ENCODE measurements at places on chromosomes 6 and 20.

DNA sequence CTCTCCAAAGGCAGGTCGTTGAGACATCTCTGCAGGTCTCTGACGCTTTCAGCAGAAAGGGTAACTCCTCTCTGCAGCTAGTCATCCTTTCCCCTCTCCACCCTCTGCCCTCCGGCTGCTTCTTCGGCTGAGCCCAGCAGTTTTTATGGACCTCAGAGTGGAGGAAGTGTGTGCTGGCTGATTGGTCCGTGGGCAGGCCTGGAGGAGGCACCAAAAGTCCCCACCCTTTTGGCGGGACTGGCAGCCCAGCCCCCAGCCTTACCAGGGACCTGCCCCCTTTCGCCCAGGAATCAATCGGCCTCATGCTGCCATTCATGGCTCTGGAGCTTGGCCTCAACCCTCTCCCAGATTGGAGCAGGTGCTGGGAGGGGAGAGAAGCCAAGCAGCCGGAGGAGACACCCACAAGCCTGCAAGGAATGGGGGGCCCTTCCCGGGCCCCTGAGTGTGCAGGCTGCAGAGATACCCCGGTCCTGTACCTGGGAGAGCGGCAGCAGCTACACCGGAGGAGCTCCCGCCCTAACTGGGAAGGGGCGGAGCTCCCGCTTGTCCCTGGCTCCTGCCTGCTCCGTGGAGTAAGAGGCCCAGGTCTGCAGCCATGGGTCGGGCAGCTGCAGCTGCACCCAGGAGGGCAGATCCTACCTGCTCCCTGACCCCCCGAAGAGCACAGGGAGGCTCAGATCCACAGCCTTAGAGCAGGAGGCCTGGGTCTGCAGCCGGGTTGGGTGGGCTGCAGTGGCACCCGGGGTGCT lies 170.3 kb upstream of the SOX4 start:
- no peak for DNase-seq

- DNase-seq, result no peak
Measured at GRCh38 chr6:138222901-138223546, 4.7 kb upstream of the PBOV1 start.

DNA sequence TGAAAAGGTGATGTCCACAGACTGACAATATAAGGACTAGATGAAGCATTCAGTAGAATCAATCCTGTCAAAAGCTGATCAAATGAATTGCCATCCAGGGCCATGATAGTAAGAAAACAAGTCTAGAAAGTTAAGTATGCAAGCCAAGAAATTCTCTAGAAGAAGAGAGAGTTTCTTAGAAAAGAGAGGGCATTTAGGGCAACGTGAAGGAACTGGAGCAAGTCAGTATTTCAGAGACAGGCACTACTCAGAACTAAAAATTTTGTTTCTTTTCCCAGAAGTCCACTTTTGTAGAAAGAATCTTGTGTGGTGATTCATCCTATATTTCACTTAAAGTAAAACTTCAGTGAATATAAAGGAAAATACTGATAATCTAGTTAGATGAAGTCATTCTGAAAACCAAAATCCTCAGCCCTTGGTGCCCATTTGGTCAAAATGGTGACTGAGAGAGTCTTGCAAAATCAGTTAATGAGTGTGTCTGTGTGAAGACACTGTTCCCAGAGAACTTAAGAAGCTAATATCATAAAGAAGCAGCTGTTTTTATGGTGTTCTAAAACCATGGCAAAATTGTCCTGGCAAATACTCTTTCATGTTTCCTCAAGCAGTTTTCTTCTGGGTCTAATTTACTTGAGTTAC lies 82.2 kb downstream of the COL19A1 start:
- DNase-seq, result no peak

DNA sequence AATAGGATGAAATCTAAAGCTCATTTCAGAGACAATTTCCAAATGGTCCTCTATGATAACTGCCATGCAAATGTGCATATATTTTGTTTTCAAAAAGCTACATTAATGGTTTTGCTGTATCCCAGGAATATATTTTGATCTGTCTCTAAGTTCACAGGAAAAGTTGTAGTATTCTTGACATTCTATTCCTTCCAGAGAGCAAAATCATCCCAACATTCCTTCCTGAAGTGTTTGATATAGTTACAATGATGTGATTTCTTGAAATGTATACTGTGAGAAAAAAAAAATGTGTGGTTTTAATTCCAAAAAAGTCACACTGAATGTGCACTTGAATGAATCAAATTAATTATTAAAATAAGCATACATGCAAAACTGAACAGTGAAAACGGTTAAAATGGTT lies 996.0 kb upstream of the CITED2 start:
- no peak for DNase-seq

DNA sequence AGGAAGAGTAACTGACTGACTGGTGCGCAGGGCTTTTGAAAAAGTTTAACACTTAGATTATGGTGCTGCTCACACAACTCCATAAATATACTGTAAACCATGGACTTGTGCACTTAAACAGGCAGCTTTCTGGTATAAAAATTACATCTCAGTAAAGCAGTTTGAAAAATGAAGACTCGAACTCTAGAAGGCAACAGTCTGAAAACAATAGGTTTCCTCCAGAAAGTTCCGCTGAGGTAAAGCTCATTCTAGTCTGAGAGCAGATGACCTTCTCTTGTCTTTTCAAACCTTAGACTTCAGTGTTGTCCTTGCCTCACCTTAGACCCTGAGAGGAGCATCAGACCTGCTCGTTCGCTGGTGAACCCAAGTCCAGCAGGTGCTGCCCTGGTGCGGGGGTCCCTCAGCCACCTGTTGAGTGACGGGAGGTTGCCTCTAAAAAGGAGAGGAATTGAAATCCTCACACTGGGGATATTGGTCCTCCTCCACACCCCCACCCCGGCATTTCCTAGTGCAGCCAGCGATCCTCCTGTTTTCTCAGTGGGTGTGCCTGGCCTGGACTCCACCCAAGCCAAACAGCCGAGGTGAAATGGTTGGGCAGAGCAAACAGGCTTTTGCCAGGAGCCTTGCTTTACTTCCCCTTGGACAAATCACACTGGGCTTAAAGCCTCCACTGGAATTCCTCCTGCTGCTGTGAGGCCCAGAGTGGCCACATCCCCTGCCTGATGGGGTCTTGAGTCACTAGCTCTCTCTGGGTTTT lies 14.7 kb upstream of the PYGB start:
- no peak for DNase-seq

- DNase-seq, result no peak
Measured at GRCh38 chr20:25464501-25465242, 57.2 kb downstream of the GINS1 start.

DNA sequence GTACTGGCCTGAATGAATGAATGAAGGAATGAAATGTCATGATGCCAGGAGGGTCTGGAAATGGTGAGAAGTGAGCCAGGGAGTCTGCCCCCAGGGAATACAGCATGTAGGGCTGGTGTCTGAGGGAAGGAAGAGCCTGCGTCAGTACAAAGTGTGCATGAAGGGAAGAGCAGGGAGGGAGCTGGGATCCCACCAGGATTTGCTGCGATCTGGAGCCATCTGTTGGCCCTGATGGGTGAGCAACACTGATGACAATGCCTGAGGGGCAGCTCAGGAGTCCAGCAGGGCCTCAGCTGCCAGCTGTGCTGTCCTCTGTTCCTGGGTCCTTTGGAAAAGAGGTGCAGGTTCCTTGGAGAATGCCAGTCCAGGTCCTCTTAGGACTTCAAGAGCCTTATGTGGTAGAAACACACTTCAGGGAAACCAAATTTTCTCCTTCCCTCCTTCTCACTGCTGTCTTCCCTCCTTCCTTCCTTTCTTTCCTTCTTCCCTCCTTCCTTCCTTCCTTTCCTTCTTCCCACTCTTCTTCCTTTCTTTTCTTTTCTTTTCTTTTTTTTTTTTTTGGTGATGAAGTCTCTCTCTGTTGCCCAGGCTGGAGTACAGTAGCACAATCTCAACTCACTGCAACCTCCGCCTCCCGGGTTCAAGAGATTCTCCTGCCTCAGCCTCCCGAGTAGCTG lies 11.5 kb downstream of the BPI start:
- DNase-seq, result no peak

GRCh38 chr6:5181510-5182317 lies 79.0 kb downstream of the LYRM4 start:
- no peak for DNase-seq

GRCh38 chr6:8066108-8066507 lies 1.9 kb upstream of the BLOC1S5 start:
- DNase-seq, result no peak

- no peak for DNase-seq
Measured at GRCh38 chr20:37759761-37760209, 66.0 kb downstream of the CTNNBL1 start.

- no peak for DNase-seq
Measured at GRCh38 chr6:6942831-6943230, 164.9 kb upstream of the RREB1 start.

- no peak for DNase-seq
Measured at GRCh38 chr6:53811082-53811481, 16.3 kb downstream of the LRRC1 start.

GRCh38 chr6:105051941-105052471 lies 95.1 kb downstream of the LIN28B start:
- DNase-seq, result no peak

- DNase-seq, result no peak
Measured at GRCh38 chr20:35503841-35504561, 25.5 kb downstream of the C20orf173 start.

DNA sequence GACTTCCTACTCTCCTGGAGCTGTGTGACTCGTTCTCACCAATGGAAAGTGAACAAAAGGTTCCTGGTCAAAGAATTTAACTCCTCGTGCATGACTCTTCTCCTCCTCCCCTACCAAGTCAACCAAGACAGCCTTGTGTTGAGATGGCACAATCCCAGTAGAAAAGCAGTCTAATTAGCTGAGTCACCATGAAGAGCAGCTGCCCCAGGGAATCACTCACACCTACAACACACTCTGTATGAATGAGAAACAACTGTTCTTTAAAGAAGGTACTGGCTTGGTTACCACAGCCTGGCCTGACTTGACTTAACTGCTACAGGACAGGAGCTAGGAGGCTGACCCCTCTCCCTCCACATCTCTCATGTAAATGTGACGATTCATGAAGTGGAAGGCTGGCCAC lies 2.9 kb upstream of the HLA-DOB start:
- DNase-seq, result no peak

DNA sequence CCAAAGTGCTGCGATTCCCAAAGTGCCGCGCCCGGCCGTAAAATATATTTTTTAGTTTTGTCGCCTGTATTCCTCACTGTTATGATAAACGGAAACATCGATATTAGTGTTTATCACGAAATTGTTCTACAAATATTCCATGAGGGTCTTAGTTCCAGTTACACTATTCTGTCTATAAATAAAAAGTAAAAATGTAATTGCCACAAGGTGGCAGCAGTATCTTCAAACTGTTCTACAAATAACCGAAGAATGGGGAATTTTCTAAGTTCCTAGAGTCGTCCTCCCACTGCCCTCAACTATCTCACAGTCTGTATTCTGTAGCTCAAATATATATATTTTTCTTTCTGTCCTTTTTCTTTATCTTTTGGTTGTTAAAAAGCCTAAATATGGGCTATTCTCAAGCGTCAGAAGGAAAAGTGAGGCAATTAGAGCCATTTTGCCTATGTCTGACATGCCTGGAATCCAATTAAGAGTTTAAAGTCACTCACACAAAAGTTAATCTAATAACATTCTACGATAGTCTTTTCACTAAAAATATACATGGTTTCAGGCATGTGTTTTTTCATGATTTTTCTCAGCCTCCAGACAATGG lies 14.2 kb upstream of the FAM162B start:
- no peak for DNase-seq

DNA sequence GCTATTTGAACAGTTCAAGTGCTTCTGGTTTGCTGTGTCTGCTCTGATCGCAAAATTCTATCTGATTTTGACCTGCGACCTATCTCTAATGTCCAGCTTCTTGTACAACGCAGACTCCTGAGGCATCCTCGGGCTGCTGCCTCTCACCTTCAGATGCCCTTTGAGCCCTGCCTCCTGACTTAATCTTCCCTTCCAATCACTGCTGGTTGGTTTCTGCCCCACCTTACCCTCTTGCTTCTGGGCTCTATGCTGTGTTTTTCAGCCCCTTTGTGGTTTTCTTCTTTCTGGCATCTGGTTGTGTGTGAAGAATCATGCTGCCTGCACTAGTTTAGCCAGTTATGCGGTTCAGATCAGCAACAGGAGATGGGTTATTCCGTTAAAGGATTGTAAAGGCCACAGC lies 131.2 kb upstream of the THEMIS start:
- no peak for DNase-seq

DNA sequence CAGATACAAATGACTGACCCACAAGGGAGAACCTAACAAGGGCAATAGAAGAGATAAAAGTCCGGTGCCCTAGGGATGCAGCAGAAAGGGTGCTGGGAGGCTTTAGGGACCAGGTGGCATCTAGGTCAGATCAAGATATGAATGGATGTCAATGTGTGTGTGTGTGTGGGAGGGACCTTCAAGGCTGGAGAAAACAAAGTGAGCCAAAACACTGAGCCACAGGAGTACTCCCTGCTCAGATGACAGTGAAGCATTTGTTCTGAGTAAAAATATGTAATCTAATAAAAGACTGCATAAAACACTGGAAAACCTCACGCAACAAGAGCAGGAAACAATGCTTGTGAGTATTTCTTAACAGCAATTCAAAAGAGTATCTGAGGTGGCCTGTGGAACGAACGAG lies 28.2 kb downstream of the ZNF337 start:
- no peak for DNase-seq

- DNase-seq, result no peak
Measured at GRCh38 chr20:53959911-53960578, 110.3 kb downstream of the BCAS1 start.

DNA sequence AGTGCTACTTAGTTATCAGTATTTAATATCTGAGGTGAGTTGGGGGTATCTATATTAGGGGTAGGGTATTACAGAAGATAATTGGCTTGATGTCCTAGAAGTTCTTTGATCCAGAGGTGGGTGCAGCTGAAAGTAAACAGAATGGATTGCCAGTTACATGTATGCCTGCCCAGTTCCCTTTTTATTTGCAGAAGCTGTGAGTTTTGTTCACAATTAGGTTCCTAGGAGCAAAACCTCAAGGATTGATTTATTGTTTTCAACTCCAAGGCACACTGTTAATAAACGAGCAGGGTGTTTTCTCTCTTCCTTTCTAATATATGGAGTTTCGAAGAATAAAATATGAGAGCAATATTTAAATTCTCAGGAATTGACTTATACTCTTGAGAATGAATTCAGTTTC lies 129.0 kb downstream of the SULF2 start:
- no peak for DNase-seq

- no peak for DNase-seq
Measured at GRCh38 chr20:48483334-48484066, 344.3 kb downstream of the PREX1 start.

DNA sequence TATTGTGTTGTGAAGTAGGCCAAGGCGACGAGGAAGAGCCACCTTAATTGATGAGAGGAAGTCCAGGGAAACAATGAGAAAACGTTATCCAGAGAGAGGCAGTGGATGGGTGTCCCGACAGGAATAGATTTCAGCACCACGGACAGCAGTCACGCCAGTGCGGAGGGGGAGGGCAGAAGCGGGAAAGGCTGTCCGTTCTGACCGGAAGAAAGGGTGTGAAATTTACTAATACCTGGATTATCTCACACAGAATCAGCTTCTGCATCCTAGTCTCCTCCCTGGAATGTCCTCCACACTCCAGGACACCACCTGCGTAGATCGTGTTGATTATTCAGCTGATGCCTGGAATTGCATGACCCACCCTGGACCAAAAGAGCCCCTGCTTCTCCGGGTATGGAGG lies 7.4 kb upstream of the BPIFA3 start:
- DNase-seq, result no peak

Data from D721Med (cell line).